ENCODE measurements at places on chromosomes 12 and 14.
A peak's percentile ranks its signal among the peaks of the same experiment; 100 is the strongest.

- no peak for DNase-seq
Observed at GRCh38 chr14:89630101-89630829, 213.2 kb upstream of the FOXN3 start.

GRCh38 chr12:6843118-6843902 lies 2.6 kb downstream of the GNB3 start:
- no peak for DNase-seq

DNA sequence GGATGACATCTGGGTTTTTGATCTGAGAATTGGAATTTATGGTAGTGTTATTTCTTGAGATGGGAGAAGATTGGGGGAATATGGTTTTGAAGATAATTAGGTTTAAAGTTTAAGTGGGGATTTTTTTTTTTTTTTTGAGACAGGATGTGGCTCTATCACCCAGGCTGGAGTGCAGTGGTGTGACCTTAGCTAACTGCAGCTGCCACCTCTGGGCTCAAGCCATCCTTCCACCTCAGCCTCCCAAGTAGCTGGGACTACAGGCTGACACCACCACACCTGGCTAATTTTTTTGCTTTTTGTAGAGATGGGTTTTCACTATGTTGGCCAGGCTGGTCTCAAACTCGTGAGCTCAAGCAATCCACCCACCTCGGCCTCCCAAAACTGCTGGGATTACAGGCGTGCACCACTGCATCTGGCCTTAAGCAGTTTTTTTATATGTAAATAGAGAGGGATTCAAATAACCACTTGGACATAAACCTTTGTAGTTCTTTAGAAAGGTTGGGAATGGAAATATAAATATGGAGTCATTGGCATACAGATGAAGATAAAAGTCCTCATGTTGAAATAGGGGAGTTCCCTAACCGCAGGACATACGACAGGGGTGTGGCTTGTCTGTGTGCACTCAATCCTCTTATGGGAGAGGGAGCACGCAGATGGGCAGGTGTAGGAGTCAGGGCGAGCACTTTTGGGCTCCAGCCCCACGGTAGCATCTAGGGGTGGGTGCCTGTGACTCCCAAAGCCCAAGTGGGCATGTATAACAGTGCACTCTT lies 4.7 kb downstream of the LIN52 start:
- DNase-seq = peak; percentile 24

GRCh38 chr12:123900871-123901376 lies 71.7 kb downstream of the CCDC92 start:
- no peak for DNase-seq

GRCh38 chr12:4251216-4251891 lies 22.2 kb upstream of the CCND2 start:
- DNase-seq = no peak

DNA sequence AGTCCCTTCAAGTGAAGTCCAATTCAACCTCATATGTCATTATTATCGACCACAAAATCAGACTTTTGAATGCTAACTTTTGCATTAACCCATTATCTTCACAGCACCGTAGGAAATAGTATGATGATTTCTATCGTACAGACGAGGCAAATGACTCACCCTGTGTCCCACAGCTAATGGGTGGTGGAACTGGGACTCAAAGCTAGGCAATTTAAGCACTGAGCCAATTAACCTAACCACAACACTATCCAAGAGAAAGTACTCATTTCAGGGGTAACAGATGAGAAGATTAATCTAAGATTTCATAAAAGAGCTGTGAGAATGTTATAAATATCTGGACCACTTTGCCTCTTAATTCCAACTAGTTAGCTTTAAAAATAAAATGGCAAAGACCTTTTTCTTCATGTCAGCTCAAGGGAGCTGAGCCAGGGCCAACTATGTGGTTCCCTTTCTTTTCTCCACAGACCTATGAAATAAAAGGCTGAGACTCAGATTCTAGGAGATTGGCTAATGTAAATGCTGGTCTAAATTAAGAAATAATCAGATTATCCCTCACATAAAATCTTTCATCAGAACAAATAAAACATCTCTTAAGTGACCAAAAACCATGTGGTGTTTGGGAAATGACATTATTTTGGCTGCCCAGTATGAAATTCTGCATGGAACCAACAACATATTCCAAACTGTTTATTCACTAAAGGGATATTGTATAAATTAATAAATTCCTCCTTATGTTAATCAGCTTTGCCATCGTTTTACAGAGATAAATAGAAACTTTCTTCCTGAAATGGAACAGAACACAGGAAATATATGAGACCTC lies 4.9 kb downstream of the PTGER2 start:
- DNase-seq = no peak

- DNase-seq = no peak
Observed at GRCh38 chr12:24803430-24804245, 145.3 kb downstream of the BCAT1 start.

- DNase-seq = no peak
Observed at GRCh38 chr12:87054226-87054625, 798.0 kb upstream of the MGAT4C start.

DNA sequence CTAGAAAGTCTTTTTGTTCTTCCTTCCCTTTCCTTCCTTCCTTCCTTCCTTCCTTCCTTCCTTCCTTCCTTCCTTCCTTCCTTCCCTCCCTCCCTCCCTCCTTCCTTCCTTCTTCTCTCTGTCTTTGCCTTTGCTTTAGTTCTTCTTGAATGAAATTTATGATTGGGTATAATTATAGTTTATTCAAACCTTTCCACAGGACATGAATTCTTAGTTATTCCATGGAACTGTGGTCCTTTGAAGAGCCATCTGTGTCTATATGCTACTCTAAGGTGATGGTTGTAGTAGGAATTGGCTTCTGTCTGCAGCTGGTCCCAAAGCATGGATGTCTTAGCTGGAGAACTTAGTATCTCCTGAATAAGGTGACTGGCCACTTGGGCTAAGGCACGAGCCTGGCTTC lies 64.8 kb downstream of the IGF1 start:
- no peak for DNase-seq

- no peak for DNase-seq
Observed at GRCh38 chr12:108235197-108235984, 103.7 kb downstream of the CMKLR1 start.

GRCh38 chr12:120261951-120262851 lies 3.3 kb downstream of the PXN start:
- DNase-seq = no peak

- no peak for DNase-seq
Observed at GRCh38 chr14:75450381-75451276, 22.8 kb downstream of the JDP2 start.

DNA sequence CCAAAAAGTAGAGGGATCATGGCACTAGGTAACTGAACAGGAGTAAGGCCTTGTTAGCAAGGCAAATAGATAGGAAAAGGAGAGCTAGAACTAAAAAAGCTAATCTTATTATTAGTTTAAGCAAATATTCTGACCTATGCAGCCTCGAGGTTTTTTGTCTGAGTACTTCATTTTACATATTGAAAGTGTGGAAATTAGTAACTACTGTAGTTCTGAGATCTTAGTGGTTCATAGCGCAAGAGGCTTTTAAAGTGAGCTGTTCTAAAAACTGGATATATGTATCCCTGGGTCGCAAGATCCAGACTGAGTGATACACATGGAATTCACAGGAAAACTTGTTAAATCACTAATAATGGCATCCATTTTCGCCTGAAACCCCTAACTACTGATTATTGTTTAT lies 411.0 kb upstream of the SOX5 start:
- peak; percentile 8 for DNase-seq

- DNase-seq = peak; percentile 18
Observed at GRCh38 chr14:24911324-24912109, 138.4 kb downstream of the STXBP6 start.

GRCh38 chr14:73778736-73779135 lies 64.6 kb upstream of the PNMA1 start:
- DNase-seq = no peak

- no peak for DNase-seq
Observed at GRCh38 chr12:92332552-92332951, 186.9 kb upstream of the BTG1 start.

DNA sequence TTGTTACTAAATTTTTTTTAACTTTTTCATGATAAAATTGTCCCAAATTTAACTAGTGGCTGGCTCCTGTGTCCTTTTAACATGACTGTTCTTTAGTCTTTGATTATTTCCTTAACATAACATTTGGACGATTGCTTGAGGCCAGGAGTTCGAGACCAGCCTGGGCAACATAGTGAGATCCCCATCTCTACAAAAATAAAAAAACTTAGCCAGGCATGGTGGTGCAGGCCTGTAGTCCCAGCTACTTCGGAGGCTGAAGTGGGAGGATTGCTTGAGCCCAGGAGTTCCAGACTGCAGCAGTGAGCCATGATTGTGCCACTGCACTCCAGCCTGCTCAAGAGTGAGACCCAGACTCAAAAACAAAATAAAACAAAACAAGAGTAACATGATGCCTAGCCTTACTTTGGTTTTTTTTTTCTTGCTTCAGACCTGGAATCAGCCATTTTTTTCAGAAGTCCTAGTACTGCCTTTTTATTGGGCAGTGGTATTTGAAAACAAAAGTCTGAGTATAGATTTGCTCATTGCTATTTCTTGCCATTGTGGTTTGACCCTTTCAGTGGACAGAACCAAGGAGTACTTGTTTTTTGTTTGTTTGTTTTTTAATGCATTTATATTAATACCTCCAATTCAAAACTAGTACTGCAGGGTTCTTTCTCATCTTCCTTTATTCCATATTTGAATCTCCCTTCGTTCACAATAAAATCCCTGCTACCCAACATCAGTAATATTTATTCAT lies 4.8 kb downstream of the TOGARAM1 start:
- DNase-seq = peak; percentile 17

DNA sequence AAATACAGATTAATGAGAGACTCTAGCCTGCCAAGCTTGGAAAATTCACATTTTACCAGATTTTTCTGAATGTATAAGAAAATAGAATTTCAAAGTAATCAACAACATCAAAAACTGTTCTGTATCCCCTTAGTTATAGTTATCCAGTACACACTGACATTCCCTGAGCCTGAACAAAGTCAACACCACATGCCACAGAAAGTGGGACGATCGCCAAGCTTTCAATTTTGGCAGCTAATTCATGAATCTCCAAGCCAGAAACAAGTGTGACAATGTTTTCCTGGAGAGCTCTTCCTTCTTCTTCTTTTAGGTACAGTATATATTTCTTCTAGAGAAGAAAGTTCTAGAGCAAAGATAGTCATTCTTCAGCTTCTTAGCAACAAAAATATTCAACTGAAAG lies 290.2 kb downstream of the PRKD1 start:
- no peak for DNase-seq

DNA sequence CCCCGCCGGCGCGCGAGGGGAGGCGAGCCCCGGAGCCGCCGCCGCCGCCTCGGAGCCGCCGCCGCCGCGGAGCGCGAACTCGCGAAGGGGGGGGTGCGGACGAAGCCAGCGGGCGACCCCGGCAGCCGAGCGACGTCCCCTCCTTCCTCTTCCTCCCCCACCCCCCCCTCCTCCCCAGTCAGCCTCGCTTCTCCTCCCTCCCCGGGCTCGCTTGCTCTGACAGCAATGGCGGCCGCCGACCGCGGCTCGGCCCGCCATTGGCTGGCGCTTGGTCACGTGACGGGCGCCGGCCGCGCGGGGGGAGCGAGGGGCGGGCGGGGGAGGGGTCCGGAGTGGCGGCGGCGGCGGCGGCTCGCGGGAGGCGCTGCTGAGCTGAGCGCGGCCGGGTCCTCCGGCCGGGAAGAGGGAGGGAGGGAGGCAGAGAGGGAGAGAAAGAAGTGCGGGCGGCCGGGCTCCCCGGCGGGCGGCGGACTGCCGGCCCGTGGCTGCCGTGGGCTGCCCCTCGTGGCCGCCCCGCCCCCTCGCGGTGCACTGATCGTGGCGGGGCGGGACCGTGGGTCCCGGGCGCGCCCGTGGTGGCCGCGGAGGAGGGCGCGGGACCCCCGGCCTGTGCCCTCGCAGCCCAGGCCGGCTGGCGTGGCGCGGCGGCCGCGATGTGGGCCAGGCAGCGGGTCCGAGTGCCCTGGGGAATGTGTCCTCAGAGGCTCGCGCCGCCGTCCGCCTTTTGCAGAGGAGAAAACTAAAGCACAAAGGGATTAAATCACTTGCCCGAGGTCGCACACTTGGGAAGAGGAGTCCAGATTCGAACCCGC lies at the start of gene MED13L:
Gene MED13L, minus strand, starts transcription at position 227 of the 812 bp plus-strand sequence. CDS start 562 bp downstream, outside the sequence.
- peak; percentile 92 for DNase-seq

DNA sequence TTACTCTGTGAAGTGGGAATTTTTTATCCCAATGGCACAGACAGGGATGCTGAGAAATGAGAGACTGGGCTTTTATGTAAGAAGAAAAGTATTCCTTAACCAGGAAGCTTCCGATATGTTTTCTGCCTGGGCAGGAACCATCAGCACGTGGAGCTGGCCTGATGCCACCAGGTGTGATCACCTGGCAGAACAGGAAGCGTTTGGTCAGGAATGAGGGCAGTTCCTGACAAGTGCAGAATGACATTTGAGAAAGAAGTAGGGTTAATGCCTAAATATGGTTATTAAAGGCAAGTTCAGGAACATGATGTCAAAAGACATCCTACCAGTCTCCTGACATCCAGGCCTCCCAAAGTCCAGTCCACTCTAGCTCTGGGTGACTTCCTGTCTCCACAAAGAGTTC lies 210.3 kb downstream of the NUAK1 start:
- no peak for DNase-seq

DNA sequence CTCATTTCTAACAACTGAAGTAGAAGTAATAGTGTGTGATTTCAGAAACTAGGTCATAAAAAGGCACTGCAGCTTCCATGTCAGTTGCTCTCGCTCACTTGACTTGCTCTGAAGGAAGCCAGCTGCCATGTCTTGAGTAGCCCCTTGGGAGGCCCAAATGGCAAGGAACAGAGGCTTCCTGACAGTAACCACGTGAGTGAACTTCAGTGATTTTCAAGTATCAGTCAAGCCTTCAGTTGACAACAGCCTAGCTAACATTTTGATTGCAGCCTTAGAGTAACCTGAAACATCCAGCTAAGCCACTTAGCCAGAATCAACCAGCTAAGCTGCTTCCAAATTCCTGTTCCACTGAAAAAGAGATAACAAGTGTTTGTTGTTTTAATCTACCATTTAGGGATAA lies 26.7 kb downstream of the TOGARAM1 start:
- DNase-seq = no peak

GRCh38 chr12:71655495-71655894 lies 8.2 kb downstream of the ZFC3H1 start:
- no peak for DNase-seq

- no peak for DNase-seq
Observed at GRCh38 chr12:8897081-8897480, 17.2 kb upstream of the PHC1 start.

DNA sequence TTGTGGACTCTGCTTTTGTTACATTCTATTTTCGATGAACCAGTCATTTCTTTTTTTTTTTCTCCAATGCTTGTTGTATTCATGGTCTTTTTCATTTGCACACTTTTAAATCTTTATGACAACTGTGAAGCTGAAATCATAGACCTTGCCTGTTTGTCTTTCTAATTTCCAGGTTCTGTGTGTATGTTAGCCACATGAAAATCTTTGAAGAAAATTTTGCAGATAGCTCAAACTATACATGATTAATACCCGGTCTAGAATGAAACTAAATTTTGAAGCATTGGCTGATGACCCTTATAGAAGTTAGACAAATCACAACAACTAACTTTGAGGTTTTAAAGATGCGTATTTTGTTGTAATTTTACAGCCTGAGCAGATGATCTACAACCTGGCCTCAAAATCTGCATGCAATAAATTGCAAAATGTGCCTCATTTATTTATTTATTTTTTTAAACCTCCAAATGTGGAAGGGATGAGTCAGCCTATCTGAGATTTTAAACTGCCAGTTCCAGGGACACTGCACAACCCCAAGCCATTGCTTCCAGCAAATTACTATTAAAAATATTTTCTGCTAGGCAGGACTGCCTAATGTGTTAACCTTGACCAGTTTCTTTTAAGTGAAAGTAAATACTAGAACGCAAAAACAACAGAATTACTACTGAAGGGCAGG lies 96.3 kb upstream of the NAV3 start:
- DNase-seq = no peak

GRCh38 chr14:74507085-74507484 lies 13.5 kb downstream of the ISCA2 start:
- DNase-seq = no peak

All from GM12865 (cell line).